ENCODE measurements at places on chromosomes 13 and 19. TPM values are rescaled to one million over a fixed set of nuclear protein-coding genes. Genes with fewer than 3 reads are reported as not detected.
A peak's percentile ranks its signal among the peaks of the same experiment; 100 is the strongest.

Gene ZNF540
- 8.0 TPM for total RNA-seq

- no peak for DNase-seq
These were observed 12.2 kb upstream of the TM9SF2 start for GRCh38 chr13:99489028-99489427.

DNA sequence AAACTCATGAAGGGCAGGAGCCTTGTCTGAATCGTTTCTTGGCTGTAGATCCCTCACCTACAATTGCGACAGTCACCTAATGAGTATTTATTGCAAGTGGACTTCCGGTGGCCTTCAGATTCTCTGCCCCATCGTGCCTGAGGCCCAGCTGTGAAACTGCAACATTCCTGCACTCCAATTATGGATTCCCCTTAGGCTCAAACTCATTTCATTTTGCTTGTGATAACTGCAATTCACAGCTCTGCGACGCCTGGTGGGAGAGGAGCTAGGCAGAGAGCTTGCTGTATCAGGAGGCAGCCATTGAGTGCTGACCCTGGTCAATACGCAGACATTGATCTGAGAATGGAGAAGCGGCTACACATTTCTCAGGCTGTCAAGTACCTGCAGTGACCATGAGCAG lies 59.0 kb downstream of the CCDC70 start:
- no peak for DNase-seq

DNA sequence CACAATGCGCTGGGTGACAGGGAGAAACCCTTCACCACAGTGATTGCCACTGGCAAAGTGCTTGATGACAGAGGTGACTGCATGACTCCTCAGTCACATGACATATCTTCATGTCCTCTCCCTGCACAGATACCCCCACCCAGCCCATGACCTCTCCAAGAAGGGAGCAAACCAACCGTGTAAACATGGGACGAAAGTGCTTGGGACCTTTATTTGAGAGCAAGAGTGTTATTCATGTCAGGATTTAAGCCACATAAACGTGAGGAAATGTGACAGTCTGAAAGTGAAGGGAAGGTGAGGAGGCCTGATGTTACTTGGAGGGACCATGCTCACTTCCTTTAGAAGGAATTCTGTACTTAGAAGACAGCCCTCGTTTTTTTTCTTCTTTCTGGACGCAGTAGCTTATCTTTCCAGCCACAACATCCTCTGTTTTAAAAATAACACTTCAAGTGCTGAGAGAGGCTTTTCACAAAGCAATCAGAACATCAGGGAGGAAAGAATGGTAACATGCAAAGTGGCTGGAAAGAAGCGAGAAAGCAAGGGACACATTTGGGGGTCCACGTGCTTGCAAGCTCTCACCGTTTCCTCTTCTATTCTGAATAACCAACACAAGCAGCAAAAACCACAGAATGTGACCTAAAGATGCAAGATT lies 35.6 kb downstream of the EPS15L1 start:
- DNase-seq: no peak

Gene ELAVL1
- 20.3 TPM for total RNA-seq

- DNase-seq: peak; percentile 41
These were observed 98.5 kb upstream of the SOX1 start for GRCh38 chr13:111968336-111969010.

DNA sequence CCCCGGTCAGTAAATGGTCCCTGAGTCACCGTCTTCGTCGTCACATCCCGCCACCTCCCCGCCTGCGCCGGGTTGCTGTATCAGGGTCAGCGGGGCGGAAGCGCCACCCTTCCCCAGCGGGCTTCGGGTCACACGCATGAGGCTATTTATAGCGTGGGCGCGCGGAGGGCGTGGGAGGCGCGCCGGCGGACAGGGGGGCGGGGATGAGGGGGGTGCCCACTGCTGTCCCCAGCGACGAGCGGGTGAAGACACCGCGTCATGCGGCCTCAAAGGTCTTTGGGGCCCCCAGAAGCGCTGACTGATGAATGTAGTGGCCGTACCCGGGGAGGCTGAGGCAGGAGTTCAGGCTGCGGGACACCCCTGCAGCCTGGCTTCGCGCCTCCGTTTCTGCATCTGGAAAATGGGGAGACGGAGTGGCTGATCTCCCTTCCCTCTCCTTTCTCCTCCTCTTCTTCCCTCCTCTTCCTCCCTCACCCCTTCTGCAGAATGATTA lies 7.9 kb downstream of the UNC13A start:
- peak; percentile 79 for DNase-seq

Gene ZNF808
- total RNA-seq: 17.1 TPM

DNA sequence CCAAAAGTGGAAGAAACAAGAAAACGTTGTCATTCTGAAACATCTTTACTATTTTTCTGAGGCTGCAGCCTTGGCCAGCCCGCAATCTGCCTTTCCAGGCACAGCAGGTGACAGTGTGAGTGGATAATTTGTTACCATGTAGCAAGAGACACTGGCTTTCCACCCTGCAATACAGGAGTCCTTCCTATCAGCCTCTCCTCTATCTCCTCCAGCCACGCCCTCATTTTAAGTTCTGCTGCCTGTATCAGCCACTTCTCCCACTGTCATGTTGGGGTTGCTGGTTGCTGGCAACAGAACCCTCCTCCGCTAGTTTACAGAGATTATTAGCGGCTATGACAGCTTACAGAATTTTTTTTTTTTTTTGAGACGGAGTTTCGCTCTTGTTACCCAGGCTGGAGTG lies 7.7 kb upstream of the LGALS7 start:
- no peak for DNase-seq

DNA sequence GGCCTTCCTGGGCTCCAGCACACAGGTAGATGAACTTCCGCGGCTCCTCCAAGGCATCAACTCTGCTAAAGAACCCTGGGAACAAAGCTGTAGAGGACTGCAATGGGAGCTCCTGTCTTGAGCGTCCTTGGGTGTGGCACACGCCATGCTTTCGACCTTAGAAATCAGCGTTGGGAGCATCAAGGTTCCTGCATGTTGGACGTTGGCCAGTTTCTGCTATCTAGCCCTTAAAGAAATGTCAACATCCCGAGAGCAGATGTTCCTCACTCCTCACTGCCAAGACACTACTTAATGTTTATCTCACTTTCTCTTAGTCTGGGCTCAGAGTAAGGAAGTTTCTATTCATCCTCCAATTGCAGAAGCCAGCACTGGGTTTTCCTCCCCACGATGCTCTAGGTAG lies 70.6 kb upstream of the MEDAG start:
- peak; percentile 55 for DNase-seq

- no peak for DNase-seq
These were observed 417.4 kb downstream of the NDFIP2 start for GRCh38 chr13:79898202-79898826.

Gene RNF113B
- not detected for total RNA-seq

GRCh38 chr13:78868991-78869390 lies 210.0 kb upstream of the OBI1 start:
- no peak for DNase-seq

GRCh38 chr19:46271481-46272197 lies 25.2 kb upstream of the HIF3A start:
- no peak for DNase-seq

- DNase-seq: no peak
These were observed 22.9 kb downstream of the BICRA start for GRCh38 chr19:47631681-47632446.

Data from sigmoid colon (tissue), 7 donors.